ENCODE measurements at places on chromosomes 3 and 15.

- H3K36me3 ChIP-seq = no peaks in the 10 kb centered on the region
- H3K4me1 ChIP-seq = no peaks in the 10 kb centered on the region
- H3K27me3 ChIP-seq = no peaks in the 10 kb centered on the region
Observed at GRCh38 chr3:152051501-152052404, 178.3 kb downstream of the SUCNR1 start.

GRCh38 chr3:167030082-167030725, 349.9 kb downstream of the ZBBX start:
- H3K4me3 ChIP-seq = no peak overlapping the region
- no peak overlapping the region for H3K27ac ChIP-seq
- no peaks in the 10 kb centered on the region for H3K4me1 ChIP-seq

DNA sequence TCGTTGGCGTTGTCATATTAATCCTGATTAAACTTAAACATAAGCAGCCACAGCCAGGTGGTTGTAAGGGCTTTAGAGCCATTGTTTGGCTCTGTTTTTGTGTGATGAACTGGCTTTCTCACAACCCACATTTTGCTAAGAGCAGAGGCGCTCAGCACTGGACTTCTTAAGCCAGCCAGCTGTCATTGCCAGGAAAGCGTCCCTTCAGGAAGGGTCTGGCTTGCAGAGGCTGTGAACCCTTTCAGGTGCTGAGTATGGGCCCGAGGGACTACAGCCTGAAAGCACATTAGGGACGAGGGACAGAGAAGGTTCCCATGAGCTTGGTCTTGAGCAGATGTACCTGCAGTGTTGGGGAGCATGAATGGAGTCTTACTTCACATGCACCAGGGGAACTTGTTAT, 112.3 kb downstream of the CHCHD6 start:
- H3K27me3 ChIP-seq = no peaks in the 10 kb centered on the region
- no peak for DNase-seq
- H3K36me3 ChIP-seq = no peaks in the 10 kb centered on the region
- peaks cover 5% of the 10 kb centered on the region for H3K4me1 ChIP-seq
- H3K27ac ChIP-seq = no peak overlapping the region
- H3K4me3 ChIP-seq = no peak overlapping the region

- no peaks in the 10 kb centered on the region for H3K27me3 ChIP-seq
- H3K27ac ChIP-seq = no peak overlapping the region
- no peaks in the 10 kb centered on the region for H3K36me3 ChIP-seq
Observed at GRCh38 chr3:59192473-59192872, 142.6 kb upstream of the CFAP20DC start.

DNA sequence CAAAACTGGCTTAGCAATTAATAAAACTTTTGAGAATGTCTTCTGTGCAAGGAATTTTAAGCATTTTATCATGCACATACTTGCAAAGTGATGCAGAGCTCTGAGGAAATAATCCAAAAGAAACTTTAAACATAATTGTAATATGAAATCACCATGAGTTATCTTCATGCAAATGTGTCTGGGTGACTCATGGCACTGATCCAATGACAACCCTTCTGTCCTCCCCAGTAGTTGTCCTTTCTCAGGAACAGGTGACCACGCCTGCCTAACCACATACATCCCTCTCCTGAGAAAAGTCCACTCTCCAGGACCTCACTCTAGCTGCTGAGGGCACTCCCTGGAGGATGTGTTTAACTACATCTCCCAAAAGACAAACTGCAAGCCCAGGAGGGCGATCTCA, 530.6 kb upstream of the IL12A start:
- H3K4me3 ChIP-seq = no peak overlapping the region
- DNase-seq = no peak
- H3K27ac ChIP-seq = no peak overlapping the region
- H3K27me3 ChIP-seq = no peaks in the 10 kb centered on the region
- no peaks in the 10 kb centered on the region for H3K36me3 ChIP-seq
- H3K4me1 ChIP-seq = no peaks in the 10 kb centered on the region

GRCh38 chr3:28018925-28019718, 222.3 kb upstream of the CMC1 start:
- H3K36me3 ChIP-seq = no peaks in the 10 kb centered on the region
- H3K4me3 ChIP-seq = no peak overlapping the region
- H3K4me1 ChIP-seq = no peaks in the 10 kb centered on the region
- H3K27ac ChIP-seq = no peak overlapping the region

- H3K4me1 ChIP-seq = no peaks in the 10 kb centered on the region
- no peaks in the 10 kb centered on the region for H3K36me3 ChIP-seq
- H3K4me3 ChIP-seq = no peak overlapping the region
- DNase-seq = no peak
Observed at GRCh38 chr15:74403588-74403919, 30.2 kb downstream of the SEMA7A start.

- no peak overlapping the region for H3K4me3 ChIP-seq
- no peaks in the 10 kb centered on the region for H3K27me3 ChIP-seq
- DNase-seq = no peak
- H3K4me1 ChIP-seq = no peaks in the 10 kb centered on the region
Observed at GRCh38 chr3:148450819-148451218, 246.9 kb upstream of the AGTR1 start.

GRCh38 chr3:134517791-134518190, 31.9 kb downstream of the CEP63 start:
- no peak overlapping the region for H3K4me3 ChIP-seq
- H3K27ac ChIP-seq = no peak overlapping the region
- no peaks in the 10 kb centered on the region for H3K36me3 ChIP-seq
- H3K27me3 ChIP-seq = no peaks in the 10 kb centered on the region

DNA sequence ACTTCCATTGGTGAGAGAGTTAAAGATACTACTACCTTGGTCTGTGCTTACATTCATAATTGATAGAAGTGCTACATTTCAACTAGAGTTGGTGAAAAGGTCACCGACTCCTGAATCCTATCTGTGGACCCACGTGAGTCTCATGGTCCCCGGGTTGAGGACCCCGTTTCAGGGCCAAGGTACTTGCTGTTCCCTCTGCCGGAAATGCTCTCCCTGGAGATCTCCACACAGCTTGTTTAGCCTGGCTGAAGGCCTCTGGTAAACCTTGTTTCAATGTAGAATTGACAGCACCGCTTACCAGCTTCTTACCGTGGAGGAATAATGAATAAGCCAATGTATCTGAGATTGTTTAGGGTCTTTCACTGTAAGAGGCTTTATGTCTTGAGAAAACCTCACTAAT, 226.0 kb upstream of the GOLGA6L4 start:
- H3K4me1 ChIP-seq = no peaks in the 10 kb centered on the region
- DNase-seq = no peak
- H3K27ac ChIP-seq = no peak overlapping the region
- H3K36me3 ChIP-seq = no peaks in the 10 kb centered on the region

DNA sequence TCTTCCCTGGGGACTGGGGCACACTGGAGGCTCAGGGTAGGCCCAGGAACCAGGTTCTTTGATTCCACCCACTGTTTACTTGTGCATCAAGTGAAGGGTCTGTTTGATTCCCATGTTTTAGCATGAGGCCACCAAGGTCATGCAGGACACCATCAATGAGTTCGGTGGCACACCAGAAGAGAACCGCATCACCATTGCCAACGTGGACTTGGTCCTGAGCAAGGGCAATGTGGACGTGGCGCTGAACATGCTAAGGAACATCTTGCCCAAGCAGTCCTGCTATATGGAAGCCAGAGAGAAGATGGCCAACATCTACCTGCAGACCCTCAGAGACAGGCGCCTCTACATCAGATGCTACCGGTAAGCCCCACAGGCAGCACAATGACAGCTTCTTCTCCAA, 21.5 kb downstream of the TTC21A start:
- H3K4me3 ChIP-seq = no peak overlapping the region
- H3K27me3 ChIP-seq = no peaks in the 10 kb centered on the region
- no peak for DNase-seq
- no peaks in the 10 kb centered on the region for H3K4me1 ChIP-seq

GRCh38 chr3:14522768-14523167, 17.4 kb downstream of the GRIP2 start:
- DNase-seq = no peak
- no peaks in the 10 kb centered on the region for H3K36me3 ChIP-seq
- no peak overlapping the region for H3K27ac ChIP-seq
- H3K27me3 ChIP-seq = no peaks in the 10 kb centered on the region
- H3K4me3 ChIP-seq = no peak overlapping the region

- H3K4me1 ChIP-seq = peaks cover 5% of the 10 kb centered on the region
- H3K27ac ChIP-seq = no peak overlapping the region
- DNase-seq = no peak
- no peak overlapping the region for H3K4me3 ChIP-seq
- H3K27me3 ChIP-seq = no peaks in the 10 kb centered on the region
Observed at GRCh38 chr3:169137076-169137475, 526.4 kb downstream of the MECOM start.

- no peaks in the 10 kb centered on the region for H3K4me1 ChIP-seq
- H3K4me3 ChIP-seq = no peak overlapping the region
- no peaks in the 10 kb centered on the region for H3K27me3 ChIP-seq
- H3K36me3 ChIP-seq = no peaks in the 10 kb centered on the region
Observed at GRCh38 chr3:177893331-177893730, 642.9 kb upstream of the KCNMB2 start.

DNA sequence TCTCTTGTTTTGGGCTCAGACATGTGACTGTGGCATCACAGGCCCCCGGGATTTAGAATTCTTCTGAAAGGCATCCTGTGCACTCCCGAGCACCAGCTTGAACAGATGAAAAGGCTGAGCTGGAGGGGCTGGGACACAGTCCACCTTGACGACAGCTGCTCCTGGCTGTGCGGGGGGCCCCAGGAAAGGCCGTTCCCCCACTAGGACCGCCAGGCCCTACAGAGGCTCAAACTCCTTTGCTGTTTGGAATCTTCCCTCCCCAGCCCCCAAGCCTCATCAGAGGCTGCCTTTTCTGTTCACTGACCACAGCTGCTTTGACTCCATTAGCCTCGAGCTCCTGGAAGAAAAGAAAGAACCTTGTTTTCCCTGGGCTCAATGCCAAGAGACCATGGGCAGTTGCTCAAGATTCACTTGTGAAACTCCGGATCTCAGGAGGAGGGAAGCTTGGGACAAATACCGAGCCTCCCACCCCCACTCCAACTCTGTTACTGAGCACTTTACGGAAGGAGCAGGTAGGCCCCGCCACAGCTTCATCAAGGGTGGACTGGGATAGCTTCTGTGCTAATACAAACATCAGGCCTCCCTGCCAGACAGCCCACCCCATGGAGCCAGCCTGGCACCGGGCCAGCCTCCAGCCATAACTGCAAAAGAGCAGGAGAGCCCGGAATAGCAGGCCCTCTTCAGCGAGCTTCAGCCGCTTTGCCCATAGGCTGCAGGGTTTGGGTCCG, 15.7 kb downstream of the CIDEC start:
- H3K27me3 ChIP-seq = no peaks in the 10 kb centered on the region
- peak; percentile 69 for DNase-seq
- H3K4me1 ChIP-seq = no peaks in the 10 kb centered on the region
- H3K36me3 ChIP-seq = no peaks in the 10 kb centered on the region

DNA sequence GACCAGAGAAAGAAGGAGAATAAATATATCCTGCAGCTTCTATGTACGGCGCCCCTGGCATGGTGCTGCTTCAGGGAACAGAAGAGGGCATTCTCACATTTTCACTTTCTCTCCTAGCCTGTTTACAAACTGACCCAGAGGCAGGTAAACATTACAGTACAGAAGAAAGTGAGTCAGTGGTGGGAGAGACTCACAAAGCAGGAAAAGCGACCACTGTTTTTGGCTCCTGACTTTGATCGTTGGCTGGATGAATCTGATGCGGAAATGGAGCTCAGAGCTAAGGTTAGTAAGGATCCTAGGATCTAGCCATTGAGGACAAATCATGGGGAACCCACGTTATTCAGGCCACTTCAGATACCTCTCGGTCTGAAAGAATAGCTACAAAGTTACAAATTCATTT, 26.4 kb downstream of the HACD3 start:
- peaks cover 7% of the 10 kb centered on the region for H3K36me3 ChIP-seq
- no peak for DNase-seq
- no peak overlapping the region for H3K4me3 ChIP-seq
- H3K27me3 ChIP-seq = no peaks in the 10 kb centered on the region

DNA sequence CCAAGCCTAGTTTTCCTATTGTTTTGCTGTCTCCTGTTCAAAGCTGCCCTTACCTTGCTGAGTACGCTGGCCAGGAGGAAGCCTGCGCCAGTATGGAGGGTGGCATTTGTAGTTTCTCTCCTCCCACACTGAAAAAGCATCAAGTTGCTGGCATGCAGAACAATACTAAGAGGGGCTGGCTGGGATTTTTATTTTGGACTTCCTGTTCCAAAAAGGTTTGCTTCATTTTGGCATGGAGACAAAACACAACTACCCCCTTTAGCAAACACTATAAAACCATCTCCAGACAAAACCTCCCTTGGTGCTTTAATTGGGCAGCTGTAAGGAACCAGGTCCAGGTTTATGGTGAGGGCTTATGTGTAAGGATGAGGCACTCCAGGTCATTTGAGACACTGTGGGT, 457.6 kb downstream of the PDCD6IP start:
- no peak for DNase-seq
- no peaks in the 10 kb centered on the region for H3K27me3 ChIP-seq
- no peaks in the 10 kb centered on the region for H3K36me3 ChIP-seq
- no peak overlapping the region for H3K4me3 ChIP-seq

- no peak overlapping the region for H3K27ac ChIP-seq
- no peaks in the 10 kb centered on the region for H3K36me3 ChIP-seq
- no peak overlapping the region for H3K4me3 ChIP-seq
- no peak for DNase-seq
- H3K27me3 ChIP-seq = no peaks in the 10 kb centered on the region
Observed at GRCh38 chr3:141250828-141251227, 19.2 kb downstream of the PXYLP1 start.

DNA sequence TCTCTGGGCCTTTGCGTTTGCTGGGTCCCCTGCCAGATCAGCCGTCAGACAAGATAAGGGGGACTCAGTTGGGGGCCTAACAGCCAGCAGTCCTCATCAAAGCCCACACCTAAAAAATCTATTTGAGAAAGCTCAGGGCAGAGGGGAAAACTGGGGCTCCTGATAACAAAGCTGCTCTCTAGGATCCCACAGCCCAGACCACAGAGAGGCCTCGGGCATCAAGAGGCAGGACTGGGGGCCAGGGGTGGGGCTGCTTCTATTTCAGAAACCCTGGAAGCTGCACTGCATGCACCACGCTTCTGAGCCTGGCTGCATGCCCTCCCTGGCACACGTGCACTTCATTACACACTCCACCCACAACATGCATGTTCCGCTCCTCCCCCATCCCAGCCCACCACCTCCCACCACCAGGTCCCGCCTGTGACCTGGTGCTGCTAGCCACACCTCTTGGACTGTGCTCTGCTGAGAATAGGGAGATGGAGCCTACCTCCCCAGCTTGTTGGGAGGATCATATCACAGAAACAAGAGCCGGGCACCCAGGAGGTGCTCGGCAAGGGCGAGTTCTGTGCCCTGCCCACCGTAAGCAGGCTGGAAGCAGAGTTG, 26.6 kb downstream of the FBLN2 start:
- no peaks in the 10 kb centered on the region for H3K27me3 ChIP-seq
- no peak overlapping the region for H3K4me3 ChIP-seq
- DNase-seq = no peak
- H3K27ac ChIP-seq = no peak overlapping the region

- no peaks in the 10 kb centered on the region for H3K27me3 ChIP-seq
- no peak overlapping the region for H3K27ac ChIP-seq
- H3K4me1 ChIP-seq = no peaks in the 10 kb centered on the region
- DNase-seq = peak; percentile 17
- H3K36me3 ChIP-seq = no peaks in the 10 kb centered on the region
Observed at GRCh38 chr3:52405601-52406110, 39.2 kb downstream of the SEMA3G start.
